ENCODE measurements at places on chromosomes 11 and 22.

- DNase-seq: no peak
Measured at GRCh38 chr11:65430406-65431217, 8.0 kb downstream of the NEAT1 start.

GRCh38 chr11:59158206-59159068 is 13.5 kb upstream of the DTX4 start:
- DNase-seq: peak; percentile 73

DNA sequence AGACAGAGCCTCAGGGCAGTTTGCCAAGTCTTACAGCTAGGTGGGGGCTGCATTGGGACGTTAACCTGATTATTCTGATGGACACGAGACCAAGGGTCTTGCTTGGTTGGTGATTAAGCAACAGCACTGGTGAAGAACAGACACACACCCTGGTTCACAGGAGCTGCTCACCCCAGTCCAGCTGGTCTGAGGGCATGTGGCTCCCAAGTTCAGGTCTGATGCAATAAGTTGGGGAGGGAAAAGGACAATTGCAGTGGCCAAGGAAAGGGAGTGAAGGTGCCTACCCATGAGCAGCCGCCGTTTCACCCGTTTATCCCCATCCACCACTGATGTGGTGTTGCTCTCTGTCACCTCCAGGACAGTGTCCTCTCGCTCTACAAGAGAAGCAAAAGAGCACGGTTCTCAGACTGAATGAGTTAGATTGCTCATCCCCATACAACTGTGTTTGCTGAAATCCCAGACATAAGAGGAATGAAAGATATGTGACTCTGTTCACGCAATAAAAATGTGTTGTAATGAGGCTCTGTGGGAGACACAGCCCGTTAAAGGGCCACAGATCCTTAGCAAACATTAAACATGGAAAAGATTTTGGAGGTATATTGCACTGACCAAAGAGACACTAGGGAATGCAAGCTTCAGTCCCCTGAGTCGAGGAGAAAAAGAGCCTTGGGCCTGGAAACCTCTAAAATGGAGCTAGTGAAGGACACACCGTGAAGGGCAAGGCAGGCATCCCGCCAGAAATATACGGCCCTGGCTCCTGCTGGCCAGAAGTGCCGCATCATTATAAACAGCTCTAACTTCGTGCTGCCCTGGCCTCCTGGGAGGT is 25.6 kb downstream of the SCUBE2 start:
- no peak for DNase-seq

- DNase-seq: no peak
Measured at GRCh38 chr22:48738204-48738980, 1089.3 kb downstream of the BRD1 start.

- DNase-seq: no peak
Measured at GRCh38 chr11:5937868-5938602, 4.0 kb upstream of the OR56A3 start.

- DNase-seq: no peak
Measured at GRCh38 chr22:48800036-48800885, 1027.4 kb downstream of the BRD1 start.

DNA sequence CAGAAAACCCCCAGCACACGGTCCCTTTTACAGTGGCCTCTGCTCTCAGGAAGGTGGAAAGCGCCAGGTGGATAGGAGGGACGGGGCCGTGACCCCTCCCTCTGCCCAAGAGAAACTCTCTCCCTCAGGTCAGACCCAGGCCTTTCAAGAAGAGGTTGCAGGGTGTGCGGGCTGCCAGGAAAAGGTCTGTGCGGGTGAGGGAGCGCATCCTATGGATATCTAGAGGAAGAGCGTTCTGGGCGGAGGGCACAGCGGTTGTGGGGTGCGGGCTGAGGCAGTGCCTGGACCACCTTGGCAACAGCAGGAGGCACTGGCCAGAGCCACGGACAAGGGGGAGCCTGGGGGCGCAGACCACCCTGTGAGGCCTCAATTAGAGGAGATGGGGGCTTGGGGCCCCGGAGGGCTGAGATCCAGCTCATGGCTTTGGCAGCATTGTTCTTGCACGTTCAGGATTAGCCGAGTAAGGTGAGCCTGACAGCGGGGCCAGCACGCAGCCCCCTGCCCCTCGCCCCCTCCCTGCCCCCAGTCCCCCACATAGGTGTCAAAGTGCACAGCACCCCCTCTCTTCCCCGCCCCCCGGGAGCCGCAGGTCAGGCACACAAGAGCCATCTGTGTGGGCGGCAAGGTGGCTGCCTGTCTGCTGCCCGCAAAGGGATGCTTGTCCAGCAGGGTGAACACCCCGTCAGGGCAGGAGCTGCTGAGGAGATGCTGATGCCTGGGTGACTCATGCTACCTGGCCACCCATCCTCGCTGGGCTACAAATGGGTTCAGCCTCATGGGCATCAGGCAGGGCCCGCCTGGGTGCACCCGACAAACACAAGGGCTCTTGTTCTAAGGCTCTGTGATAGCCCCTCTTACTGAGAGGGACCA is 92.8 kb upstream of the KCNQ1OT1 start:
- DNase-seq: no peak

GRCh38 chr11:74540270-74540669 is 46.7 kb upstream of the LIPT2 start:
- no peak for DNase-seq

- no peak for DNase-seq
Measured at GRCh38 chr11:118528511-118528910, 1.2 kb downstream of the TTC36 start.

DNA sequence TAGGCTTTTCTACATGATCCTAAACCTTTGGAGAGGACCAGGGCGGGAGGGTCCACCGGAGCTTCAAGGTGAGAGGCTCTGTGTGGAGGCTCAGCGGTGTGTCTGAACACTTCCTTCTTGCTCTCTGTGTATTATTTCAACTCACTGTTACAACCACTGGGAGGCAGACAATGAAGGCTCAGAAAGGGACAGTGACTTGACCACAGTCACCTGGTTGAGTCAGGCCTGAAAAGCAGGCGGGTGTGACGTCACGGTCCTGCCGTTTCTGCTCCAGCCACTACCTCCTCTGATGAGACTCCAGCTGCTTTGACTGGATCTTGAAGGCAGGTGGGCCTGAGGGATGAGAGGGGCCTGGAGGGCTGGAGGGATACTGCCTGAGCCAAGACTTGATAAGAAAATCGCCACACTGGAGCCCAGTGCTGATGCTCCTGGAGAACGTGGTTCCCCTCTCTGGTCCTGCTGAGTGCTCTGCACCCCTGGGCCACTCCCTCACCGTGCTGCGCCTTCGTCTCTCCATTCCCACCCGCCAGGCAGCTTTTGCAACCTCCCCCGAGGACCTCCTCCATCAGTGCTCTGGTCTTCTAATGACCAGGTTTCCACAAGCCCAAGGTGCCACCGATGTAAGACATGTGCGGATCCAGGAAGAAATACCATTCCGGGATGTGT is 27.9 kb downstream of the KCNC1 start:
- DNase-seq: no peak

GRCh38 chr22:38799265-38800002 is 5.5 kb upstream of the DNAL4 start:
- no peak for DNase-seq

- no peak for DNase-seq
Measured at GRCh38 chr11:8252946-8253345, 10.7 kb downstream of the LMO1 start.

DNA sequence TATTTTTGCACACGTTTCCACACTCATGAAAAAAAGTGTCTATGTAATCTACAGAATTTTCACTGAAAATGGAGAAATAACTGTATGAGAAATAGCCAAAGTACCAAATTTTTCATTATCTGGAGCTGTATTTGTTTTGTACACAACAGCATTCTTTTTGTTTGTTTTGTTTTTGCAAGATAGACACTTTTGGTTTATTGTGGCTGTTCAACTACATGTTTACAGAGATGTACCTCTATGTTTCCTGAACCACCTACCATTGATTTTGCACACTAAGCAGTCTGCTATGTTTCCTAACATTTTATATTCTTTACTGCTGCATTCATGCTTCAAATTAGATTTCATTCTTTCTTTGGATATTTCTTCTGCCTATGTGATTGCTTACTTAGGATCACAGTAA is 116.3 kb downstream of the ELP4 start:
- DNase-seq: no peak

GRCh38 chr11:64571050-64571409 is 20.0 kb upstream of the SLC22A12 start:
- DNase-seq: no peak

- no peak for DNase-seq
Measured at GRCh38 chr11:44226945-44227344, 83.0 kb downstream of the ALX4 start.

DNA sequence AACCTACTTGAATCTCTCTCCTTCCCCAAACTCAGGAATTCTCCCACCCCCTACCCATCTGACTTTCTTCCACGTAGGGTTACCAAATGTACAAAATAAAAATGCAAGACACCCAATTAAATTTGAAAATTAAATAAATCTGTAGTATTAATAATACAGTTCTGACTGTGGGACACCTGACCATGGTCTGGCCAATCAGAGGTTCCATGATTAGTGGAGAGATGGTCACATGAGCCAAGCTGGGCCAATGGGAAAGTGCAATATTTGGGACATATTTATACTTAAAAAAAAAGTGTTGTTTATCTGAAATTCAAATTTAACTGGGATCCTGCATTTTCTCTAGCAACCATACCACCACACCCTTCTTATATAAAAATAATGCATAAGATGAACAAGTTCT is 29.8 kb upstream of the ASPHD2 start:
- no peak for DNase-seq

DNA sequence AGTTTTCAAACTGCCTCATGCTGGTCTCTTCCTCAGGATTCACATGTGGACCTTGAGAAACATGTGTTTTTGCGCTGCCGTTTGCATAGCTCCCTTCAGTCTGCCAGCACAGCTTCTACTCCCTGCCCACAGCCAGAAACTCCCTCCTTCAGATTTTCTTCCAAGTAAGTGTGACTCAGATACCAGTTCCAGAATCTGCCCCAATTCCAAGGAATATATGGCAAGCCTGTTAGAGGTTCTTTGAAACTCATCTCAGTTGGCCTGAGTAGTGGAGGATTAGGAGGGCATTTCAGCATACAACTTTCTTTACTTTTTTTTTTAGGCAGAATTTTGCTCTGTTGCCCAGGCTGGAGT is 67.1 kb downstream of the SNX19 start:
- DNase-seq: no peak

DNA sequence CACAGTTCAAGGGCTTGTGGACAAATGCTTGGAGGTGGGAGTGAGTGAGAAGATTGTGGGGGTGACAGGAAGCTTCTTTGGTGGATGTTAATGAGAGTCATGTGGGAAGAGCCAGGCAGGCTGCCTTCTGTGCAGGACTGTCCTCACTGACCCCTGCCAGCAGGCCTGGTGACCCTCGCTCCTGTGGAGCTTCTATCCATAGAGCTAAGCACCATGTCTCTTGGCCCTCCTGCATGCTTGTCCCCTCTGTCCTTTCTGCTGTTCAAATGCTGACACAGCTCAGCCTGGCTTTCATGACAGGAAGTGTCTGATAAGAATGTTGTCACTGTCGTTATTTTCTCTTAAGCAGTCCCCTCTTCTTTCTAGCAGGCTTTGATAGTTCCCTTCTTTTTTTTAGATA is 37.6 kb downstream of the NAT10 start:
- no peak for DNase-seq

GRCh38 chr11:57370251-57370650 is 10.7 kb downstream of the PRG3 start:
- no peak for DNase-seq

DNA sequence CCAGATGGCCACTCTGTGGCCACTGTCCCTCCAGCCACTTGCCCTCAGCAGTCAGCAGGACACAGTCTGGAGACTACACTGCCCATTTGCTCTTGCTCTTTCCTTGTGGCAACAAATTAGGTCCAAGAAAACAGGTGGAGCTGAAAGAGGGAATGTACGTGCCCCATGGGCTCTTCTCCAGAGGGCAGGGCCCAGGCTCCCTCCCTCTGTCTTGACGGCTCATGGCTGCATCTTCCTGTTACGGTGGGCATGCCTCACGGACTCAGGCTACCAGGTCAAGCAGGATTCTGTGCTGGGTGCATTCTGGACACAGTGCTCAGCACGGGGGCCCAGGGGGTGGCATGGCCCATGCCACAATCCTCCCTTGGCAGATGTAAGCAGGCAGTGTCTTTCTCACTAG is 71.3 kb downstream of the MED15 start:
- no peak for DNase-seq

DNA sequence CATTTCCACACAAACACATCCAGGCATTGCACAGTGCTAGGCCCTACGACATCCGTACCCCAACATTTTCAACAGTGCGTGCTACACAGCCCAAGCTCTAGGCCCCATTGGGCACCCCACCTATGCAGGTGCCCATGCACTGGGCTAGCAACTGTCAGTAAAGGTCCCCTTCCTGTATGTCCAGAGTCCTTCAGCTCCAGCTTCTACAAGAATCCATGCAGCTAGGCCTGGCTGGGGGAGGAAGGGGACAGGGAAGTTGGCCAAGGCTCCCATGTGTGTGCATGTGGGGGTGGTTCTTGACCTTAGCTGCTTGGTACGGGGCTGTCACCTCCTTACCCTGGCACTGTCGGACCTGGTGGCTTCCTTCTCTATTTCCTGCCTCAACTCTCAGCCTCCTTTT is 1.3 kb downstream of the B3GAT1 start:
- DNase-seq: no peak

DNA sequence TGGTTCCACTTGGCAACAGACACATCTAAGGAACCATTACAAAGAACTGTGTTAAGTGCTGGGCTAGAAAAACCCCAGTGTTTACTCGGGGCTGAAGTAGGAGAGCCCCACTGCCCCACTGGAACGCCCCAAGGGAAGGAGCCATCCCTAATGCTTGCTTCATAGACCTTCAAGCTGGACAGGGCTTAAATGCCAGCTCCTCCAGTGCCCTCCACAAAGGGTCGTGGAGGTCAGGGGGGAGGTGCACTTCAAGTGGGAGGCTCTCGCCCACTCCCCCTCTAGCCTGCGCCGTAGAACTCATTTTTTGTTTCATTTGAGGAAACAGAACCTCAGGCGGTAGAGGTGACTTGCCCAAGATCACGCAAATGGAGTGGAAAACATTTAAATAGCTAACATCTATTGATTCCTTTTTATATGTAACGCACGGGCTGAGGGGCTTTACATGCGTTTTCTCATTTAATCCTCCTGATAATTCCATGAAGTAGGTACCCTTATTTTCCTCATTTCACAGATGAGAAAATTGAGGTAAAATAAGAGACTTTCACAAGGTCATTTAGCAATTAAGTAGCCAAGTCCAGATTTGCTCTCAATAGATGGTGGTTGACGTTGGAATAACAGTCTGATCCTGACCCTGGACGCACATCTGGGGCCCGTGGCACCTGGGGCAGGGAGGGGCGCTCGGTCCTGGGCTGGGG is 545 bp upstream of the ZDHHC13 start:
- DNase-seq: peak; percentile 33

DNA sequence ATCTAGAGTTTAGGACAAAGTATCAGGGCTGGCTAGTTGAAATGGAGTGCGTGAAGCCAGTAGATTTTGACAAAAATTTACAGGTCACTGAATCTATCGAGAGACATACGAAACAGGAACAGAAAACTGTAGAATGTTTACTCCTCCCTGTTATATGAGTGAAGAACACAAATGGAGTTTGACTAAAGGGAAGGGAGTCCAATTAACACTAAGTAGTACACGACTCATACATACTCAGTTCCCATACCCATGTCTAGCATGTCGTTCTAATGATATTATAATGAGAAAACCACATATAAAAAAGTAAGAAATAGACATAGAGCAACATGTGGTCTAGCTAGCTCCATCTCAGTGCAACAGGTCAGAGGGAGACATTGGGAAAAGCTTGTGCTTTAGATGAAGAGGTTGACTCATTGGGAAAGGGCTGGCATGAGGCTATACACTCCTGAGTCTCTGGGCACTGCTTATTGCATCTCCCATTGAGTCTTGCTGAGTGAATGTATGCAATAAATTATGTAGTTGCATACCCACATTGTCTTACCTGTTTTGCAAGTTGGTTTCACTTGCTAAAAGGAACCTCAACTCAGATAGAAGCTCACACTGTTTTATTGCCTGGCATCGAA is 43.5 kb downstream of the CD44 start:
- peak; percentile 19 for DNase-seq
